Fibroblast of skin of left quadriceps (primary cell): ENCODE measurements at places on chromosomes 2 and 18.

DNA sequence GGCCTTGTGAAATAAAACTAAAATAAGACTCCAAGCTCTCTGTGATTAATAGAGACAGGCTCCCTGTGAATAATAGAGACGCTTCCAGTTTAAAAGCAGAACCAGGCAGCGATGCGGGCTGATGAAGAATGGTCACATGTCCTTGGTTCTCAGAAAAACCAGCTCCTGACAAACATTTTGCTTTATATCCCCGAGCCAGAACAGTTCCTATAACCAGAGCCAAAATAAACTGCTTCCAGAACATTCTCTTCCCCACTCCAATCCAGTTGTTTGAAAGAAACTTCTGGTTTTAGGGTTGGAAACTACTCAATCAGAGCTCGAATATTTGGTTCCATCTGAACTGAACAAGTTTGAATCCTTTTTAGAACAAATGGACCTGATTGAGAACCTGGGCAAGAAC lies 213.7 kb downstream of the TSN start:
- no peak for DNase-seq

GRCh38 chr2:204479557-204479956 lies 65.7 kb upstream of the PARD3B start:
- DNase-seq, result no peak

DNA sequence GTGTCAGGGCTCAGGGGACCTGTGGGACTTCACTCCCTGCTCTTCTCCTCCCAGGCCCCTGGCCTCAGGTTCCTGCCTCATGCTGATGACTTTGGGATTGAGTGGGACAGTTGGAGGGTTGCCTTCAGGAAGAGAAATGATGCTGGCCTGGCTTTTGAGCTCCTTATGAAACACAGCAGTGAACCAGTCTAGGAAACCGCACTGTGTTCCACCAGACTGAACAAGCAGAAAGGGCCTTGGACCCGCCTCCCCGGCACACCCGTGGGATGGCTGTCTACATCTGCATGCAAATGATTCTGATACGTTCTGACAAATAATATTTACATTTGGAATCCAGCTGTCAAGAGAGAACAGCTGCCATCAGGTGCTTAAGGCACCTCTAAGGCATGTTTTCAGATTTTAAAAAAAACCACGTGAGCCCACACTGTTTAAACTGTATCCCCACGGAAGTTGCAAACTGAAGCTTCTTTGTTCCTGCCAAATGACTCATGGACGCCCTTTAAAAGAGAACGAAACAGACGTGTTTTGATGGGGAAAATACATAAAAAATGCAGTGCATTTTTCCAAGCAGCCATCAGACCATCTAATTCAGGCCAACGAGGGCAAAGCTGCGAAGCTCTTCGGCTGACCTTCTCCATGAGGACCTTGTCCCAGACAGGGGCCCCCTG lies 27.6 kb upstream of the ASAP2 start:
- no peak for DNase-seq

GRCh38 chr2:180002198-180002770 lies 4.8 kb downstream of the CWC22 start:
- DNase-seq, result no peak

- DNase-seq, result no peak
Observed at GRCh38 chr2:187618813-187619212, 64.6 kb upstream of the TFPI start.

DNA sequence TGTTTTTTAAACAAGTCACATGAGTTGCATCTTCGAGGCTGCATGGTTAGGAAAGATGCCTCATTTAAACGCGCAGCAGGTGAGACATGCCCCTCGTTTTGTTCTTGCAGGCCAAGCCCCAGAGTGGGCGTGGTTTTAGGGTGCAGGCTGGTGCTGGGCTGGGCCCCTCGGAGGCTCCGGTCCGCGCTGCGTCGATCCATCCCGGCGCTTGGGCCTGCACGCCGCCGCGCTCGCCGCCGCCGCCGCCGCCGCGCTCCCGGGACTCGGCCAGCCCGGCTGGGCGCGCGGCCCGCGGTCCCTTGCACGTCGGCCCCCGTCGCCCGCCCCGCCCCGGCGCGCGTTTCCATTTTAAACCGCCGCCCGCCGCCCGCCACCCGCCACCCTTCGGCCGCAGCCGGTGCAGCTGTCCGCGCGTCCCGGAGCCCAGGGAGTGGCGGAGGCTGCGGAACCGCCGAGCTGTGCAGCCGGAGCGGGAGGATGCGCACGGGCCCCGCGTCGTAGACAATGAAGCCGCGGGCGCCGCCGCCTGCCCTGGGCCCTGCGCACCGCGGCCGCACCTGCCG lies 175.5 kb downstream of the AGAP1 start:
- peak; percentile 37 for DNase-seq

- DNase-seq, result peak; percentile 77
Observed at GRCh38 chr2:18500333-18500732, 60.1 kb downstream of the RDH14 start.

- DNase-seq, result no peak
Observed at GRCh38 chr2:199471443-199472057, 13.8 kb upstream of the SATB2 start.

- no peak for DNase-seq
Observed at GRCh38 chr2:105915005-105915558, 170.4 kb downstream of the NCK2 start.

- DNase-seq, result no peak
Observed at GRCh38 chr2:148900350-148900837, 25.4 kb downstream of the KIF5C start.

- DNase-seq, result no peak
Observed at GRCh38 chr18:47868744-47869143, 61.7 kb downstream of the SMAD2 start.

DNA sequence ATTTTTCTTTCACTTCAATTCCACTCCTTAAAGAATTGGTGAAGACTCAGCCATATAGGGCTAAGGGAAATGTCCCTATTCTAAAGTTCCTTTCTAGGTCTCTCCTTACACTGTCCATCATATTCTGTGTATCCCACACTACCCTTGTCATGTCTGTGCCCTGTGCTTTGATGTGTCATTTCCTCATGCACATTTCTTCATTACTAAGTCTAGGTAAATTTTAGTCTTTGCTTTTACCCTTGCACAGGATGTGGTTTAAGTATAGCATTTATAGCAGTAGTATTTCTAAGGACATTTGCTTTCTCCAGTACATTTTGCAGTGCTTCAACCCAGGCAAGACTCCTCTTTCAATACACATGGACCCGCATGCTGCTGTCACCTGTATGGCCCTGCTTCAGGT lies 221.5 kb upstream of the ACVR2A start:
- DNase-seq, result no peak

DNA sequence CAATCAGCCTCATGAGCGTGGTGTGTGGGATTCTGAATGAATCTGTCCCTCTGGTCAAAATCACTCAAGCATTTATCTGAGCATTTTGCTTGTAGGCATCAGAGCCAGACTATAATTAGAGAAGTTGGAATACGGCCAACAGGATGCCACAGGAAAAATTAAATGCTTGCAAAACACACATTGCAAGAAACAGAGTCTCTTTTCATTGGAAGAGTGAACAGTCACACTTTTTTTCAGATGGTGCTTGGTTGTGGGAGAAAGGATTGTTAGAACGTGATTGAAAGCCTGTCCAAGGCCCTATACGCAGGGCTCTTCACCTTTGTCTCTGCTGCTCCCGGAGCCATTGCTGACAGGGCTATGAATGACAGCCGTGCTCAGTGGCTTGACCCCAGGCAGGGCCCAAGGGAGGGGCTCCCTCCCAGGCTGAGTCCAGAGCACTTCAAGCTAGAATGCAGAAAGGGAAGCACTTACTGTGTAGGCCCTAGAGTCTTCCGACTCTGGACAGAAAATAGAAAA lies 59.8 kb downstream of the SNTG2 start:
- DNase-seq, result no peak

DNA sequence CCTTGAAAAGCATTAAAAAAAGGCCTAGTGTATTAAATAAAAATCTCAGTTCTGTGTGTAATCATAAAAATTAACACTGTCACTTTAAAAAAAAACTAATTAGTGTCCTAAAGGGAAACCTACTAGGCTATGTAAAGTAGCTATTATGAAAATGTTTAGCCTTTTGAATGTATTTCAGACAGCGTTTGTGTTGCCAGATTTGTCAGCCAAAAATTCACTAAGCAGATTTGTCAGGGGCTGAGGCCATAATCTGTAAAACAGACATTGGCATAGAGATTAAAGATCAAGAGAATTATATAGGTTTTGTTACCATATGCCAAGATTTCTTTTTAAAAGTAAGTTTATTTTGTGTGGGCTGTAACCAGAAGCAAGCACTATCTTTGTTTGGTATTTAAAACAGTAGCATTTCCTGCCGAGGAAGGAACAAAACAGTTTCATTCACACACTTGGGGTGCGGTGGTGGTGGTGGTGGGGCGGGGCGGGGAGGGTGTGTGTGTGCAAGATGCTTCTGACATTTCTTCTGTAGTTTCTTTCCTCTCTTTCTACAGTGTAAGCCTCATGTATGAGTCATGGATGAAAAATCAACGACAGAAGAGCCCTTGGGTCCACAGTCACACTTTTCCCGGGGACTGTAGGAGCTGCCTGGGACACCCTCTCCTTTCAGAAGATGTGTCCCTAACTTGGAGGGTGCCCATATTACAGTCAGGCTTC lies 328.5 kb upstream of the FANCL start:
- no peak for DNase-seq

DNA sequence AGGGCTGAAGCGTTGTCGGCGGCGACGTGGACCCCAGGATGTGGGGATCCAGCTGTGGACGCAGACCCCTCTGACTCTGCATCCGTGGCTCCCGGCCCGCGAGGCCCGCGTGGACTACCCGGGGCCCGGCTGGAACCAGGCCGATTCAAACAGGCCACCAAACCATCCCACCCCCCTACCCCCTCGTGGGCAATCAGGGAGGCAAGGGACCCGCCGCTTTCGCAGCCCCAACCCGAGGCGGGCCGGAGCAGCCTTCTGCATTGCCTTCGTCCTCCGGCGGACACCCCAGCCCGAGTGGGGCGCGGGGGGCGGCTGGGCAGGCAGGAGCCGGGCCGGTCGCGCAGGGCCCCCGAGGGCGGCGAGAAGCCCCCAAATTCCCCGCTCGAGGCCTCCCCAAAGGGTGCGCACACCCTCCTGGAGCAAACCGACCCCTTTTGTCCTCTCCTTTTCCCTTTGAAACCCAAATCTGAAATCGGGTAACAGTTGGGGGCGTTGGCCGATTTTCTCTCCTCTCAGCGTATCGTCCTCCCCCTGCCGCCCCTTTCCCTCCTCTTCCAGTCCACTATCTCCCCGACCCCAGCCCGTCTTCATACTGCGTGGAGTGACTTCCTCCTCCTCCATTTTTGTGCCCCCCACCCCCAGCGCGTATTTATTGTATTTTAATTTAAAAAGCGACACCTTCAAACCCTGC lies 7.4 kb downstream of the SP9 start:
- DNase-seq, result no peak

- DNase-seq, result no peak
Observed at GRCh38 chr2:231708773-231709635, 679 bp downstream of the PTMA start.

DNA sequence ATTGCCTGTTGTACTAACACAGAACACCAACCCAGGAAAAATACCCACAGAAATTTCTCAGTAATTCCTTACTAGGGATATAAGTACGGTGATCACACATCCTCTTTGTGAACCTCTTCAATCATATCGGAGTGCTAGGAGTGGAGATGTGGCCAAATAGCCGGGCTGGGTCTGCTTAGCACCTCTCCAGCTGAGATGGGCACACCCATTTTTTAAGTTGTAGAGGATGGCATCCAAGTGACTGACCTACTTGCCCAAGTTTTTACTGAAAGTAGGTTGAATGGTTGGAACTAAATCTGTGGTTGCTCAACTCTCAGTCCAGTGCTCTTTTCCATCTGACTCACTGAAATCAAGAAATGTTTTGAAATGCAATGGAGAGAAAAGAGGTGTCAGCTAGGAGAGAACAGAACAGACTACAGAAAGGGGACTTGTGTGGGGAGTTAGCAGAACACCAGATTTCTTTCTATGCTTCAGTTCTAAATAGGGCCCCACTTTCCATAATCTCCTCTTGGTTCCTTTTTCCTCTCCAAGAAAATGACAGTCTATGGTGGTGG lies 68.7 kb upstream of the FSHR start:
- no peak for DNase-seq

GRCh38 chr2:101179982-101180381 lies 28.8 kb upstream of the TBC1D8 start:
- no peak for DNase-seq

- no peak for DNase-seq
Observed at GRCh38 chr2:233013650-233014049, 594 bp upstream of the NGEF start.
